ENCODE measurements at places on chromosomes 11 and 22. TPM values are rescaled to one million over a fixed set of nuclear protein-coding genes. Genes with fewer than 3 reads are reported as not detected.

Gene CABP4
- 3.7 TPM for total RNA-seq

Gene SYCE3
- not detected for total RNA-seq

Gene AIFM3
- total RNA-seq, result 0.41 TPM

Gene TYR
- not detected for total RNA-seq

Gene SYT7
- not detected for total RNA-seq

Gene PPP2R5B
- total RNA-seq, result 8.9 TPM

Gene ZNF143
- 27.4 TPM for total RNA-seq
